ENCODE measurements at places on chromosomes 6 and 20. TPM values are rescaled to one million over a fixed set of nuclear protein-coding genes. Genes with fewer than 3 reads are reported as not detected.

The ARMC12 gene
- polyA plus RNA-seq: not detected

The POLR1H gene
- 149 TPM for polyA plus RNA-seq

The TRDN gene
- 0.09 TPM for polyA plus RNA-seq

The DLK2 gene
- polyA plus RNA-seq: 0.45 TPM

The BPIFA1 gene
- polyA plus RNA-seq: not detected

The NDUFAF5 gene
- polyA plus RNA-seq: 25.5 TPM

The DNAH8 gene
- polyA plus RNA-seq: 4.0 TPM

The HSP90AB1 gene
- polyA plus RNA-seq: 1,691 TPM

The PKHD1 gene
- polyA plus RNA-seq: 0.01 TPM

The AIF1 gene
- polyA plus RNA-seq: 23.5 TPM

Measured in K562 (cell line).